ENCODE measurements at places on chromosomes 7 and 10. TPM values are rescaled to one million over a fixed set of nuclear protein-coding genes. Genes with fewer than 3 reads are reported as not detected.

DNA sequence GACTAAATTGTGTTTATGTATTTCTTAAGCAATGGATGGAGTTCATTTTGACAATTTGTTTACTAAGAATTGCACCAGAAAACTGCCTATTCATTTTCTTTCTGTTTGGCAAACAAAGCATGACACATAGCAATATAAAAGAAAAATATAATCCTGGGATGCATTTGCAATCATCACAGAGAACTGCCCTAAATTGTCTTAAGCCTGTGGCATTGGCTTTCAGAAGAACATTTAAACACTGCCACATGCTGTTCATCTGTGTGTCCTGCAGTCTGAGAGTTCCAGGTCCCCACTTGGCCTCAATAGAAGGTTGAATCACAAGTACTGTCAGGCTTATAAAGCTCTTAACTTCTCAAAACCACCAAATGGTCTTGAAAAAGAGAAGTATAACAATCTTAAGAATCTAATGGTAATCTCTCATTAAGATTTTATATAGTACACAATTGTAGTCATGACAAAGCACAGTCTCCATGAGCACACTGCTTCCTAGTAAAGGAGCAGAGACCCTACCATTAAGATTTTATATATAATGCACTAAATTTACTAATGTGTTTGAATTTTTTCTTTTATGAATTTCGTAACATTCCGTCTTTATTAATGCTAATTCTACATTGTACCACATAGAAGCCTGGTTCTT lies 29.9 kb downstream of the RNLS start:
- peak; percentile 49 for DNase-seq
- no peak overlapping the region for H3K27ac ChIP-seq
- H3K27me3 ChIP-seq = no peaks in the 10 kb centered on the region
- H3K36me3 ChIP-seq = no peaks in the 10 kb centered on the region
- H3K4me1 ChIP-seq = no peaks in the 10 kb centered on the region

Gene TWIST1
- not detected for total RNA-seq

DNA sequence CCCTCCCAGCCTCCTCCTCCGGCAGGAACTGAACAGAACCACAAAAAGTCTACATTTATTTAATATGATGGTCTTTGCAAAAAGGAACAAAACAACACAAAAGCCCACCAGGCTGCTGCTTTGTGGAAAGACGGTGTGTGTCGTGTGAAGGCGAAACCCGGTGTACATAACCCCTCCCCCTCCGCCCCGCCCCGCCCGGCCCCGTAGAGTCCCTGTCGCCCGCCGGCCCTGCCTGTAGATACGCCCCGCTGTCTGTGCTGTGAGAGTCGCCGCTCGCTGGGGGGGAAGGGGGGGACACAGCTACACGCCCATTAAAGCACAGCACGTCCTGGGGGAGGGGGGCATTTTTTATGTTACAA lies 83.3 kb downstream of the PAX2 start:
- no peaks in the 10 kb centered on the region for H3K36me3 ChIP-seq
- H3K4me3 ChIP-seq = peak overlapping the region; percentile 11

Gene GDF2
- total RNA-seq = not detected

DNA sequence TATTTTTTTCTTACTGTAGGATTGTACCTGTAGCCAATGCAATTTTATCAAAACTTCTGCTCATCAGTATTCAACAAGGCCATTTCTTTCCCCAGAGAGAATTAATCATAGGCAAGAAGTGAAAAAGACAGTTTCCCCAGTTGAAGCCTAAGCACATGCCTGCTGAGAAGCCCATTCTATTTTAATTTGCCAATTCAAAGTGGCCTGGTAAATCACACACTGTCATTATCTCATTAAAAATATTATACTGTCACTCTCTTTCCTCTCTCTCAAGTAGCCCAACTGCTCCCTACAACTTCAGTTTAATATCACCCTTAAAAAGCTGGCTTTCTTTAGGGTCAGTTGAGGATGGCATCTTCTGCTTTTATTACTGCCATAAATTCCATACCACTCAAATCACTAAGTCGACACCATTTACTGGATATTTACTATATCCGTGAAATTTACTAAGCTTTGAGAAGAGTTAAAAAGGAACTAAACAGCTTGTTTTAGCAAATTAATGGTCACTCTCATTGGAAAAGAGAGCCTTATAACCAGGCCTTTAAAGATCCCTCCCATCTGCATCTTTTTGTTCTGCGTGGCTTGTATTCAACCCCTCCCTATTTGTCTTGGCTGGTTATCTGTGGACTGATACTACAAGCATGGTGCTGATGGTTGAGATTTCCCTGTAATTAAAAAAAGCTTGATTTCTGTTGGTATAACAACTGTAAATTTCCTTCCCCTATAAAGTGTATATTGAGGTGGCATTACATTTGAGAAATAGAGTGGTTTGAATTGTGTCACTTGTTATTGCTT lies 30.6 kb downstream of the COL28A1 start:
- no peaks in the 10 kb centered on the region for H3K36me3 ChIP-seq
- no peak overlapping the region for H3K4me3 ChIP-seq
- no peaks in the 10 kb centered on the region for H3K27me3 ChIP-seq
- no peak for DNase-seq

- no peak overlapping the region for H3K4me3 ChIP-seq
- H3K4me1 ChIP-seq = no peaks in the 10 kb centered on the region
- no peak overlapping the region for H3K27ac ChIP-seq
- H3K27me3 ChIP-seq = no peaks in the 10 kb centered on the region
- no peak for DNase-seq
Observed at GRCh38 chr10:57973451-57973850, 294.2 kb downstream of the IPMK start.

Gene COL17A1
- not detected for total RNA-seq

Gene A1CF
- total RNA-seq = not detected

DNA sequence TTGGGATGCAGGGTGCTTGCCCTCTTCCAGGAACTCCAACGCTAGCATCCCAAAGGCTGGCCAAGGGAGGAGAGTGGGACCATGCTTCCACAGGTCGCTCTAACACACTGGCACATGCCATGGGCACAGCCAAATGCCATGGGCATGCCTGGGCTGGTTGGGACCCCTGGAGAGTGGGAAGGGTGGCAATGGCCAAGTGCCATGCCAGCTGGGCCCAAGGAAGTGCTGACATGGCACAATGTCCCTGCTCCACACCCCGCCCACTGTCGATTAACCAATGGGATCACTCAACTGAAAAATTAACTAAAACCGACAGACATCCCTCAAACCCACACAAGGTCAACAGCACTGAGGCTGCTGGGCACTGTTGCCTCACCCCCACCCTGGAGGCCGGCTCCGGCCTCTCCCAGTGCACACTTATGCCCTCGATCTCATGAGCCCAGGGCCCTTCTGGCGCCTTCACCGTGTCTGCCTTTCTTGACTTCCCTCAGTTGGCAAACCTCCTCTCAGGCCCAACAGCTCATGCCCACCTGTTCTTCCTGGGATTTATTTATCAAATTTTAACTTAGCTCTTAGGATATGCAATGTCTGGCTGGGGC lies 83.4 kb downstream of the GOLGA7B start:
- H3K4me3 ChIP-seq = no peak overlapping the region
- no peaks in the 10 kb centered on the region for H3K27me3 ChIP-seq
- H3K27ac ChIP-seq = no peak overlapping the region
- no peak for DNase-seq
- no peaks in the 10 kb centered on the region for H3K36me3 ChIP-seq

DNA sequence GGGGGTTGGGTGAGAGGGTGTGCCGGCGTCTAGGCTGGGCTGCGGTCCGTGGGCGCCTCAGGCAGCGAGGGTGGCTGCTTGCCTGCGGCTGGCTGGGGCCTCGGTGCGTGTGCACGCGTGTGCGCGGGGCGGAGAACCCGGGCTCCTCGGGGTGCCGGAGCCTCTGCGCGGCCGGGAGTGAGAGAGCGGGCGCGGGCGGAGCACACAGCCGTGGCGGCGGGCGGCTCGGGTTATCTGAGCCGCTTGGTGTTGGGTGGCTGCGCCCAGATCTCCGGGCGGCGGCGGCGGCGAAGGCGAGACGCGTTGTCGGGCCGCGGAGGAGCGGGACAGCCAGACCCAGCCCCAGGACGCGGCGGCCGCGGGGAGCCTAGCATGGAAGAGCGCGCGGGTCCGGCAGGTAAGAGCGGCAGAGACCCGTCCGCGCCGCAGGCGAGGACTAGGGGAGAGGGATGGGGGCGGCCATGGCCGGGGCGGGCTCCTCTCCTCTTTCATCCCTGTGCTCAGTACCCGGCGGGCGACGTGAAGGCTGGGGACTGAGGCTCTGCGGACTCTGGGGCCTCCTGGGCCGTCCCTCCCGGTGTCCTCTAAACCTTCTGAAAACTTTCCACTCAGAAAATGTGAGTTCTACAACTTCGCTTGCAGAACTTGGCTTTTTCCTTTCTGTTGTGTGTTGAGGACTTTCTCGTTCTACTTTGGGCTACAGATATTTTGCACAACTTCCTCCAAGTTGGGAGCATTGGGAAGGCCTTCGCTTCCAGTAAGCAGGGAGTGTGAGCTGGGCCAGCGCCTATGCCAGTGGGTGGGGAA lies 9.8 kb upstream of the PAX2 start:
- no peaks in the 10 kb centered on the region for H3K36me3 ChIP-seq
- H3K4me1 ChIP-seq = peaks cover 20% of the 10 kb centered on the region
- H3K4me3 ChIP-seq = no peak overlapping the region
- no peak for DNase-seq
- H3K27me3 ChIP-seq = peaks cover 55% of the 10 kb centered on the region

Gene TNS3
- total RNA-seq = 3.2 TPM

- H3K4me3 ChIP-seq = no peak overlapping the region
- no peak overlapping the region for H3K27ac ChIP-seq
- no peak for DNase-seq
- H3K36me3 ChIP-seq = no peaks in the 10 kb centered on the region
Observed at GRCh38 chr7:132422502-132423111, 153.7 kb downstream of the PLXNA4 start.

- no peaks in the 10 kb centered on the region for H3K36me3 ChIP-seq
- DNase-seq = no peak
- H3K4me3 ChIP-seq = no peak overlapping the region
- no peaks in the 10 kb centered on the region for H3K4me1 ChIP-seq
Observed at GRCh38 chr7:33805630-33806233, 99.6 kb upstream of the BMPER start.

- no peaks in the 10 kb centered on the region for H3K27me3 ChIP-seq
- DNase-seq = no peak
- no peak overlapping the region for H3K27ac ChIP-seq
- no peaks in the 10 kb centered on the region for H3K36me3 ChIP-seq
- H3K4me3 ChIP-seq = no peak overlapping the region
- peaks cover 56% of the 10 kb centered on the region for H3K4me1 ChIP-seq
Observed at GRCh38 chr10:73408061-73408460, 5.8 kb downstream of the ANXA7 start.

Gene TCF7L2
- total RNA-seq = 2.3 TPM

- no peaks in the 10 kb centered on the region for H3K36me3 ChIP-seq
- no peak overlapping the region for H3K4me3 ChIP-seq
- no peaks in the 10 kb centered on the region for H3K27me3 ChIP-seq
- DNase-seq = no peak
Observed at GRCh38 chr7:64098-64915, 128.1 kb upstream of the FAM20C start.

Gene STEAP4
- not detected for total RNA-seq

- no peak overlapping the region for H3K27ac ChIP-seq
- peaks cover 42% of the 10 kb centered on the region for H3K4me1 ChIP-seq
- no peaks in the 10 kb centered on the region for H3K27me3 ChIP-seq
- H3K36me3 ChIP-seq = peaks cover 12% of the 10 kb centered on the region
Observed at GRCh38 chr10:79116368-79116767, 47.6 kb downstream of the ZMIZ1 start.

DNA sequence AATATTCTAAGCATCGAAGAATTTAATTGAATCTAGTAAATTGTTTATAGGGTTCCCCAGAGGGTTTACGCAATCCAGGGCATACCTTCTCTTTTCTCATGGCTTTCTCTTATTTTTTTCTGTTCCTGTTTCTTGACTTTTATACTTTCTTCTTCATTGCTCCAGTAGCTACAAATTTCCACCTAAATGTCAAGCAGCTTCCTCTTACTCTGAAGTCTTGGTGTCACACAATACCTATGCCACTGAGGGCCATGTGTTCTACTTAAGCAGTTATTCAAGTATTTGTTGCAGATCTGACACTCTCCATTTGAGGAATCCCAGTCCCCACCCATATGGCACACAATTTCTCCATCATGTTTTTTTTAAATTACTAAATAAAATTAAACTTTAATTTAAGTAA lies 343.1 kb upstream of the MBL2 start:
- no peak overlapping the region for H3K4me3 ChIP-seq
- DNase-seq = no peak
- no peaks in the 10 kb centered on the region for H3K27me3 ChIP-seq
- no peak overlapping the region for H3K27ac ChIP-seq

DNA sequence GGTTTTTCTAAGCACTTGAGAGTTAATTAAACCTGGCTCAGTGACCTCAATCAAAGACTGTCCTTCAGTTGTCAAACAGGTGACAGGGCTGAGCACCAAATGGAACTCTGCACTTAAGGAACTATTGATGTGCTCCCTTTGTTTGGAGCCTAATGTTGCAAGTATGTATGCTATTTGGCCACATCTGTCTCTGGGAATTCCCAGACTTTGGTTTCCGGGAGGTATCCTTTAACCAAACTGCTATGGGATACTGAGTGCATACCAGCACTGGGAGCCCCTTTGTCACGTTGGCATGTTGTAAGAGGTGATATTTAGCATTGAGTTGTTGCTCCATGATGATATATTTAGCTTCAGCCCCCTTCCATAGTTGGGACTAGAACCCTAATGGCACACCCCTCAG lies 25.2 kb downstream of the ASZ1 start:
- H3K27me3 ChIP-seq = no peaks in the 10 kb centered on the region
- H3K27ac ChIP-seq = no peak overlapping the region
- H3K4me3 ChIP-seq = no peak overlapping the region
- no peaks in the 10 kb centered on the region for H3K4me1 ChIP-seq

DNA sequence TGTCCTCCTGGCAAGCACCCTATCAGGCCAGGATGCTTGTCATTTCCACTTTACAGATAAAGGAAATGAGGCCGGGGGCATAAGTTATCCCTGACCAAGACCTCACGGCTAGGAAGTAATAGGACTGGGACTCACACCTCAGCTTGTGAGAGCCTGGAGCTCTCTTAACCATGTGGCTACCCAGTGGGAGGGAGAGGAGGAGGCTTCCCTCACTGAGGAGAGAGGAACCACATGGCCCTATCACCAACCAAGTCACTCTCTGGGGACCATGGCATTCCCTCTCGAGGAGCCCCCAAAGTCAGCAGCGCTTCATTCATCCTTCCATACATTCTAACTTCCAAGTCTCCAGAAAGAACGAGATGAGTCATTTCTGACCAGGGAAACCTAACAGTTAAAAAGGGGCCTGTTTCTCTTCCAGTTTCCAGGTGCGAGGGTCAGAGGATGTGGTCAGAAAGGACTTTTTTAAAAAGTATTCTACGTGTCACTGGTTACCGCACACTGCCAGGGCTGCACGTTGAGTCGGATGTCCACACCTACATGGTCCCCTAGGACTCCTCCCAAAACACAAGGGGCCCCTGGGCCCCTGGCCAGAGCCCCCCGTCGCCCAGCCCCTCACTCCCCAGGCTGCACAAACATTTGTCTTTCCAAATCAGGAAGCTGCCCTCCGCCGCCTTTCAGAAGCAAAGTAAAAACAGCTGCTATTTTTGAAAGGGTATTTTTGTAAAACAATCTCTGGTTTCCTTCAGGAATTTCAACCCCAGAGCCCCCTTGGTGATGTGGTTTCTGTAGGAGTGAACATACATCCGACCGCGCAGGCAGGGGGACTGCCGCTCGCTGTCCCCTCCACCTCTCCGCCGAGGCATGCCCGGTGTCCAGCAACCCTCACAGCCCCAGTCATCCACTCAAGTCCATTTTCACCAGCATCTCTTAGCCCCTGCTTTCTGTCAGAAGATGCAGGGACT lies 128.2 kb upstream of the CHST15 start:
- no peak overlapping the region for H3K4me3 ChIP-seq
- no peak for DNase-seq

- no peaks in the 10 kb centered on the region for H3K27me3 ChIP-seq
- no peak for DNase-seq
- peaks cover 18% of the 10 kb centered on the region for H3K4me1 ChIP-seq
- H3K36me3 ChIP-seq = no peaks in the 10 kb centered on the region
Observed at GRCh38 chr10:35204650-35205319, 78.1 kb downstream of the CREM start.

Gene PNLIP
- total RNA-seq = not detected
